Amniotic stem cell (primary cell): ENCODE measurements at places on chromosomes 2 and 18.

DNA sequence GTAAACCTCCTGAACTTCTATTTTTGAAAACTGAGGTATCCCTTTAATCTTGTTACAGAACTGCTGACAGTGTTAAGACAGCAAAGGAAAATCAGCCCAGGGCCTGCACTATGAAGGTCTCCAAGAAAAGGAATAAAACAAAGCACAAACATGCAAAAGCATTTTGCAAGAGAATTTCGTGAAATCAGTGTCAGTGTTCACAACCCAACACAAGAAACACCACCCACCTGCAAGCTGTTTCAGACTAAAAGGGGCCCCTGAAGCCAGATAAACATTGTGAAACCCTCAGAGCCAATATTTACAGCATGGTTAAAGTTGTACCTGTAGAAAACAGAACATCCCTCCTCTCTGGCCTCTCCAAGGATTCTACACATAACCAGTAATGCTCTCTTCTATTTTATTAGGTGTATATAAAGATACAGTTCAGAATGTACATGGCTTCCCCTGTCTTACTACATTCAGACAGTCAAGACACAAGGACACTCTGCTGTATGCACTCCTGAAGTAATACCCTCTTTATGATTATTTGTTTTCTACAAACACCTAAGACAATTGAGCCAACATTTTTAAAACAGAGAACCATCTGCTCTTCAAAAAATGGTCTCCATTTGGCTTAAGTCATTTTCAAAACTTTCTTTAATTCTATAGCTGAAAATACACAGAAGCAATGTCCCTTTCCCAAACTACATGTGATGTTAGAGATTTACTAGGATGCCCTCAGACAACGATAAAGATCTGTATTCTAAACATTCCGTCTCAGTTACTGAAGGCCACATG lies 149.5 kb upstream of the ZFP36L2 start:
- no peak for DNase-seq

GRCh38 chr2:143608063-143608423 lies 478.8 kb downstream of the ARHGAP15 start:
- no peak for DNase-seq

GRCh38 chr18:57716549-57716948 lies 86.6 kb downstream of the ATP8B1 start:
- DNase-seq = no peak

DNA sequence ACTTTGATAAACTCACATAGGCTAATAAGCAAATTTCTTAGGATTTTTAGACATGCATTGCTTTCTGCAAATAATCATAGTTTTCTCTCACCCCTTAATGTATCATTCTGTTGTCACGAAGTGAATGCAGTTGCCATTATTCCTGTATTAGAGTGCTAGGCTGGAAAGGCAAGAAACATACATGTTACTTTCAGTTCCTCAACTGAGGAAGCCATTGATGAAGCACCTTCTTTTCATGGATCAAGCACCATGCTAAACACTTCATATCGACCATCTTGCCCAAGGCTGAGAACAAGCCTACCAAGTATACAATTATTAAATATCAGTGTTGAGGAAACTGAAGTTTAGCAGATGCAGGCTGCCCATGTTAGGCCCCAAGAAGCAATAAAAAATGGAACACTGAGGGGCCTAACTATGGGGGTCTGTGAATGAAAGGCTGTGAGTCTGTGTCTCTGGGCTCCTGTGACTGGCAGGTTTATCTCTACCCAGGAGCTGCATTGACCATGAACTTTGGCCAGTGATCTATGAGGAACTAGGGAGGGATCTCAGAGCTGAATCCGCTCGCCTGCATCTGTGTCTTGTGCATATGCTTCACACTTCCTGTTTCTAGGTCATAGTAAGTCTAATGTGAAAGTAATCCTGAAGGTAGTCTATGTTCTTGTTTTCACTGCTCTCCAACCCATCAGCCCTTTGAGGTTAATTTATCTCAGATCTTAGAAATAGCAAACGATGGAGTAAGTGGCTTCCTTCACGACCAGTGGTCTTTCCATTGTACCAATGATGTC lies 16.0 kb upstream of the TSPYL6 start:
- no peak for DNase-seq

DNA sequence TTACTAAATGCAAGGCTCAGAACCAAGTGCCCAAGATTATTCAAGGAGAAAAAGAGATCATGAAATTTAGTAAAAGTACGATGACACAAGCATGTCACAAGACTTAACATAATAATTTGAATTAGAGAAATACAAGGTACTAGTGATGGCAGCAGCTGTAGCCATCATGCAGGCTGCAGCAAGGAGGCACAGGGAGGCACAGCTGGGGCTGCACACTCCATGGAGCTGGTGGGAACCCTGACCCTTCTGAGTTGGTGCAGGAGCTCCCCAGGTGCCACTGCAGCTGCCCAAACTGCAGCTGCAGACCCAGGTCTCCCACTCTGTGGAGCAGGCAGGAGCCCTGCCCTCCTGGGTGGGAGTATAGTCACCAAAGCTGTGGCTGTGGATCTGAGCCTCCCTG lies 46.0 kb downstream of the COL3A1 start:
- DNase-seq = no peak

- no peak for DNase-seq
These were observed 109.8 kb downstream of the ADCYAP1 start for GRCh38 chr18:1014509-1014908.

GRCh38 chr2:191863988-191864387 lies 17.1 kb upstream of the CAVIN2 start:
- DNase-seq = no peak

GRCh38 chr2:119431976-119432850 lies 559 bp downstream of the TMEM37 start:
- no peak for DNase-seq

GRCh38 chr2:119841550-119841949 lies 81.8 kb downstream of the PTPN4 start:
- DNase-seq = no peak

DNA sequence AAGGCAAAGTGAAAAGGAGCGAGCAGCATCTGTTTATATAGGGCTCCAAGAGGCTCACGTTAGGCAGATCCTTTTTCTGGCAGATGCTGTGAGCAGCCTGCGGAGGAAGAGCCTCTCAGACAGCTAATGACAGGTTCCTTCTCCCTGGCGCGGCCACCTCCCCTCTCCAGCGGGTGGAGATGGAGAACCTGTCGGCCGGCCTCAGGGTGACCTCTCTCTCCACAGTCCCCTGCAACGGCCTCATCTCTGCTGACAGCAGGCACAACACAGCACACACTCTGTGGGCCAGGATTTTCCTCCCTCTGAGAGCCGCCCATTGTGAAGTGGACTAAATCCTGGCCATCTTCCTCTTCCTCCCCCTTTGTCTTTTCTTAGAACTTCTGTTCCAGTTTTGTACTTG lies 119.8 kb downstream of the PRKCE start:
- no peak for DNase-seq

DNA sequence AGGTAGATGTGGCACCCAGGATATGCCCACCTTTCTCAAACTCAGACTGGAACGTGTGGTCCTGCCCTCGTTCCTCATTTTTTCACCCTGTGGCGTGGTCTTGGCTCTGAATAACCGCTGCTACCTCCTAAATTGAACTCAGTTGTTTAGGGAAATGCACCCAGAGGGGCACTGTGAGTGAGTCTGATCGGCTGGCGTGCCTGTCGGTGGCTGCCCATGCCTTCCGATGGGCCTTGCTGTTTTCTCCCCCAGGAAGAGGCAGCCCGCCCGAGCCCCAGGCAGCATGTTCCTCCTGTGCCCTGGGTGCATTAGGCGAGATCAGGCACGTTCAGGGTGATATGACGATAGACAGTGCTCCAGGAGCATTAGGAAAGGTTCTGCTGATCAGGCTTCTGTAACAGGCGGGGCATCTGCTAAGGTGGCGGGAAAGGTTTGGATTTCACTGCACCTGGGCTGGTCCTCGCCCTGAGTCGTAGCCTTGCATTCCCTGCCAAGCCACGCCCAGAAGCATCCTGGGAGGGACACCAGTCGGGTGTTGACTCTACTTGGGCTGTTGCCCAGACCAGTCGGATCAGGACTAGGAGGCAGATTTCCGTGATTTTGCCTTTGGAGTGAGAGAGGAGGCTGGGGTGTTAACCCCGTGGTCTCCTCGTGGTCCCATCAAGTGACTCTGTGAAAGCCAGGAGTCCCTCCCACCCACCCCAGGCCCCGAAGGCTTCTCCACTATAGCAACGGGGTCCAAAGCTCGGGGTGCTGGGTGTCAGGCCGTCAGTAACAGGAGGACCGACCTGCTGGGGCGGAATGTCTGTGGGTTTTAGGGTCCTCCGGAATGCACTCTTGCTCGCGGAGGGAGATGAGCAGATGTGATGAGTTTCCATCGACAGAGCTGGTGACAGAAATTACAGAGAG lies 75.1 kb downstream of the SH3BP4 start:
- no peak for DNase-seq

DNA sequence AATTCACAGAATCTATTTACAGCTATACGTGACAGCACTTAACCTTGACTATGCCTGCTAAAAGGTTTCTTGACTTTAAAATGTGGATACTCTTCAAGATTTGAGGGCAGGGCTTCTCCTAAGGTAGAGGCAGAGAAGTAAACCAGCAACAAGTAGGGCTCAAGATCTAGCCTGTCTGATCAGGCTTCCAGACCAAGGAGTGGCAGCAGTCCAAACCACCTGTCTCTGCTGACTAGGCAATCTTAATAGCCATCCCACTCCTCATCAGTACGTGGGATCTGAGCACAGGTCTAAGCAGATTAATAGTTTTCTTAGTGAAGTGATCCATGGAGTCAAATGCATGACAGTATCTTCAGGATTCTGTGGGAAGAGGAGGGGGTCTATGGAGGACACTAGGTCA lies 100.4 kb downstream of the GPD2 start:
- DNase-seq = no peak

DNA sequence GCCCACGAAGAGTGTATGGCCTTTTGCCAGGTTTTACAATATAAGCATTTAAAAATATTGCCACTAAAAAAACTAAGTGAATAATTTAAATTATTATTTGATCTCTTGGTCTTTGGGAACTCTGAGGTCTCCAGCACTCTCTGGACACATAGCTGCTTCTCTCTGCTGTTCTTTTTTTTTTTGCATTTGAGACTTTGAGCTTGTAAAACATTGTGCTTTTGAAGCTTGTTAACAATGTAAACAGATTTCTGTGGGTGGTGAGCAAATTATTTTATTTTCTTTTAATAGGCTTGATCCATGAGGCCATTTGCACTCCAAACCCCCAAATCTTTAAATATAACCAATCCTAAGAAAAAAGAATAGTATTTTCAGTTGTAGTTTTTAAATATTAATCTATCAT lies 42.0 kb downstream of the DCAF17 start:
- DNase-seq = no peak

DNA sequence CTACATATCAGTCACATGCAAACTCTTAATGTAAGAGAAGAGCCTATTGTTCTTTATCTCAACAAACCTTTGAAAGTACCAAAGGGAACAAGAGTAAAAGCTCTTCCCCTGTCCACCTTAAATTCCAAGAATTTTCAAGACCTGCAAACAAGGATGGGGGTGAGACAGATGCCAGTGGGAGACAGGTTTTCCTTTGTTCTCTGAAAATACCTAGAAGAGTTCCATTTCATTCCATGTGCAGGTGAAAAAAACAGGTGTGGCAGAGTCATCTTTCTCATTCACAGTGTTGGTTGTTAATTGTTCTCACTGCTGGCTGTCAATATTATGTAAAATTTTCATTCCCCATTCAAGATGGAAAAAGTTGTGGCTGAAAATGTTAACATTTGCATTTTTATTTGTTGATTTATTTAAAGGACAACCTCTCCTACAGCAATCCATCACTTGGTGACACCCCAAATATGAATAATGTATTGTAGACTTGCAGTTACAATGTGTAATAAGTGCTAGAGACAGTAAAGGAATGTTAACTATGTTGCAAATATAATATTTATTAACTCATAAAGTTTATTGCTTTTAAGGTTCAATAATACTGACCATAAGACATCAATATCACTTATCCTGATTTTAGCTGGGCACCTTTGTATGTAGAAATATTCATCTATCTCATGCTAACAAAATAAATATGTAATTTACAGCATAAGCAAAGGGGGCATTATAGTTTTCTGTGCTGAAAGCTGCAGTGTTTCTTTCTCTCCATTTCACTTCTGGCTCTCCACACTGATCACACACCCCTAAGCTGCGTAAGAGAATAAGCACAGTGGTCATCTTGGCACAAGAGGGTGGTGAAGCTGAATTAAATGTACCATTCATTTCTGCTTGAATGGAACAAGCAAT lies 347.0 kb downstream of the KIAA1328 start:
- no peak for DNase-seq

- DNase-seq = no peak
These were observed 162.3 kb upstream of the TMEM200C start for GRCh38 chr18:6057604-6058003.

GRCh38 chr2:63751901-63752300 lies 89.8 kb upstream of the UGP2 start:
- no peak for DNase-seq

GRCh38 chr18:59096098-59096789 lies 43.4 kb upstream of the SEC11C start:
- no peak for DNase-seq

DNA sequence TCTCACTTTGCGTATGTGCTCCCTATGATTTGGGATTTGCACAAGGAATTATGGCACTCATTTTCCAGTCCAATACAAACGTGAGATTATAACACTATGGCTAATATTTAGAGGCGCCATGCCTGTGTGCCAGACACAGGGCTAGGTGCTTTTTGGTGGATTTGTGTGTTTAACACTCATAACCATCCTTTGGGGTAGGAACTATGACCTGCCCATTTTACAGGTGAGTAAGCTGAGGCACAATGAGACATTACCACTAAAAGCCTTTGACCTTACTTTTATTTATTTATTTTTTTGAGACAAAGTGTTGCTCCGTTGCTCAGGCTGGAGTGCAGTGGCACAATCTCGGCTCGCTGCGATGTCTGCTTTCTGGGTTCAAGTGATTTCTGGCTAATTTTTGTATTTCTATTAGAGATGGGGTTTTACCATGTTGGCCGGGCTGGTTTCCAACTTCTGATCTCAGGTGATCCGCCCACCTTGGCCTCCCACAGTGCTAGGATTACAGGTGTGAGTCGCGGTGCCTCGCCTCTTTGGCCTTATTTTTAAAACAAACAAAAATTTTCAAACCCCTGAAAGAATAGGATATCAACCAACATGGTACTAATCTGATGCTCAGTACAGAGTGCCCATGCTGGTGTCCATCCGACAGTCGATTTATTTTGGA lies 26.6 kb upstream of the GLI2 start:
- DNase-seq = no peak

- no peak for DNase-seq
These were observed 36.5 kb downstream of the CFAP36 start for GRCh38 chr2:55555977-55556376.

GRCh38 chr18:51278045-51278649 lies 80.7 kb upstream of the MEX3C start:
- no peak for DNase-seq

GRCh38 chr2:20423359-20423758 lies 23.5 kb upstream of the RHOB start:
- DNase-seq = no peak

- no peak for DNase-seq
These were observed 1.7 kb upstream of the SLC3A1 start for GRCh38 chr2:44273596-44273995.
